NCI-H1092 (cell line): ENCODE measurements at places on chromosomes 6 and 20.

DNA sequence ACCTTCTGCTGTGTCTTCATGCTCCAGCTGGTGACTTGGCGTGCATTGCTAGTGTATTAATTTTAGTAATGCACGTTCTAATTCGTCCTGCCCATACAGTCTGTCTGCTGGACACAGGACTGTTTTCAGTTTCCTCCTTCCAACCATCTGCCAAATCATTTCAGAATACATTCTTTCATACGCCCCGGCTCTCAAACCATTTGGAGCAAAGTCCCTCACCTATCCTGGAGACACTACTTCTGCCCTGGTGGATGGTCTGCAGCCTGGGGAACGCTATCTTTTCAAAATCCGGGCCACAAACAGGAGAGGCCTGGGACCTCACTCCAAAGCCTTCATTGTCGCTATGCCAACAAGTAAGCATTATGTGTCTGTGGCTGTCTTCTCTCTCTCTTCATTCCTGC is 60.5 kb downstream of the FNDC1 start:
- DNase-seq, result no peak

DNA sequence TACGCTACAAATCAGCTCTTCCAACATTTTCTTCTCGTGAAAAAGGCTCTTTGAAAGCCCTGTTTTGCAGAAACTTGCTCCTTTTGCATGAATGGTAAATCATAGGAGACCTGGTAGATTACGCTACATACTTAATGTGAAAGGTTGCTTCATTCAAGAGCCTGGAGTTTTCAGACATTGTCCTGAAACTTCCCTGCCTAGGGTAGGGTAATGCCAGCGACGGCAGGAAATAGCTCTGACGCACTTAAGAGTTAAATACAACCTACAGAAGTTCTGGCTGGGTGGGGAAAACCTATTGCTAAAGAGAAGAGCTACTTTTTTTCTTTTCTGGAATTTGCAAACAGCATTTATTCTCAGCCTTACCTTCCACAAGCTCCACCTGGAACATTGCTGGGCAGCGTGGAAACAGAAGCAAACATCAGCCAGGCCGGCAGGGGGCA is 144.5 kb downstream of the LPA start:
- DNase-seq, result no peak

- no peak for DNase-seq
Observed at GRCh38 chr20:61731363-61732181, 334.1 kb downstream of the TAF4 start.

DNA sequence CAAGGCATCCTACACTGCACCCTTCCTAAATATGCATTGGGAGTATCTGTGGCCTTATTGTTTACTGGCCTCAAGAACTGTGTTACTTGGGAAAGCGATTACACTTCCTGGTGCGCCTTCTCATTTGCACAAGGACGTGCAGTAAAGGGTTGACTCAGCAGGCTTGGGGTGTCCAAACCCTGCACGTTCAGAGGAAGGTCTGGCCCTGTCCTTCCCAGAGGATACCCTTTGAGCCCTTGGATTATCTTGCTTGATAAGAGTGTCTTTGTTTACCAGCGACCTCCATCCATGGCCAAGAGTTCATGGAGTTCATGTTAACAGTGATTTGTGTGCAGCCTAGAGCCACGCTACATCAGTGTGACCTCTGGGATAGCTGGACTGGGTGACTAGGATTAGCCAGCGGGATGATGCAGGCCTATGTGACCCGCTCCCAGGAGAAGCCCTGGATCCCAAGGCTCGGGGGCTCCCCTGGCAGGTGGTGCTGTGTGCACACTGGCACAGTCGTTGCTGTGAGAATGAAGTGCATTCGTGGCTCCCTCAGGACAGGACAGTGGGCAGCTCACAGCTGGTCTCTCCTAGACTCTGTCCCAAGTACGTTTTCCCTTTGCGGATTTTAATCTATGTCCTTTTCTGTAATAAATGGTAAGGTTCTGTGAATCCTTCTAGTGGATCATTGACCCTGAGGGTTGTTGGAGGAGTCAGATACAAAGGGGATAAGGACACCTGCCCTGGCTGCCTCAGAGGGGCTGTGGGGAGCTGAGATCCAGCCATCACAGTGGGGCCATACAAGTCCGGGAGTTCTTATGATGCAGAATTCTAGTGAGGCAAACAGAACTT is 73.5 kb downstream of the TTLL2 start:
- DNase-seq, result no peak

- no peak for DNase-seq
Observed at GRCh38 chr20:527571-527886, 16.1 kb downstream of the CSNK2A1 start.

GRCh38 chr6:136784910-136785746 is 7.1 kb downstream of the MAP3K5 start:
- no peak for DNase-seq

DNA sequence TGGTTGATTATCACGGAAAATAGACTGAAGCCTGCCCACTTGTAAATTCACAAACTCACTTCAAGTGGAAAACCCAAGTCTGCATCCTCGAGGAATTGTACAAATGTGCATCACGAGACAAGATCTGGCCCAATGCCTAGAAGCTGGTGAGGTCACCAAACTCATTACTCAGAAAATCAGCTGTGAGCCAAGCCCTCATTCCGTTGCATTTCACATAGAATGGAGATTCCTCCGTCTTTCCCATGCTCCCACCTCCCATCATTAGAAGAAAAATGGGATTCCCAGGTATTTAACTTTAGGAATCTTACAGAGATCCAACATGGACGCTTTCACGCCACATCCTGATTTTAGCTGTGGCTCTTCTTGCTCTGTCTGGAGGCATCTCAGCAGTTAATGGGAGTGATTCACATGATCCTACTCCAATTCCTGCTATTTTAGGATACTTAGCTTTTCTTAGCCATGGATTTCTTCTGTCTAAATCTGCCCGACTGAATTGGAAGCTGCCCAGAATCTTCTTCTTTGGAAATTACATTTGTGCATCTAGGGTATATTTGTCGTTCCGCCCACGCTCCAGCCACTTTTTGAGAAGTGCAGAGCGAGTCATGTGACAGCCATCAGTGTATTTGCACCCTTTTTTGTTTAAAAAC is 68.7 kb upstream of the STMND1 start:
- DNase-seq, result no peak

DNA sequence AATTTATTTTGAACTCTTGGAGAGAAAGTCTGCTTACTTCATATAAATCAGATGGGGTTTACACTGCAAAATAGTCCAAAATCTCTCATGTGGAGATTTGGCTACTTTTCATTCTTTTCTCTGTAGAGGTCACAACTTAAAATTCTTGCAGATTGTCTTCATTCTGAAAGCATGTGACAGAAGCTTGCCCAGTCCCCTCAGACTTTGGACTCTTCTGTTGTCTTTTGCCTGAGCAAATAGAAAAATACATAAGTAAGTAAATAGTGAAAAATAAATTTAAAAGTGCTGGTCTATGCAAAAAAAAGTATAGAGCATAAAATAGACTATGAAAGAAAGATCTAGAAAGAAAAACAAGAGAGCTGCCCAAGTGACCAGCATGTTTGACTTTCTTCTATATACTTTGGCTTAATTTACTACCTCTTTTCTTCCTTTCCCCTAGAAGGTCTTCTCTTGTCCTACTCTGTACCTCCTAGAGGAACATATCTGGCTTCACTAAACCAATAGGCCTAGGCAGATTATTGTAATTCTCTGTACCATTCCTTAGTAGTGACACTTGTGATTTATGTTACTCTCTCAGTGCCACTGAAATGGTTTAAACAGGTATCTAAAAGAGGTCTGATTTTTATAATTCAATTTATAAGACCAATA is 260.9 kb downstream of the TENT5A start:
- DNase-seq, result no peak

GRCh38 chr6:51350308-51350904 is 531.7 kb downstream of the TFAP2B start:
- DNase-seq, result no peak

- no peak for DNase-seq
Observed at GRCh38 chr20:22773344-22773743, 189.0 kb upstream of the FOXA2 start.

DNA sequence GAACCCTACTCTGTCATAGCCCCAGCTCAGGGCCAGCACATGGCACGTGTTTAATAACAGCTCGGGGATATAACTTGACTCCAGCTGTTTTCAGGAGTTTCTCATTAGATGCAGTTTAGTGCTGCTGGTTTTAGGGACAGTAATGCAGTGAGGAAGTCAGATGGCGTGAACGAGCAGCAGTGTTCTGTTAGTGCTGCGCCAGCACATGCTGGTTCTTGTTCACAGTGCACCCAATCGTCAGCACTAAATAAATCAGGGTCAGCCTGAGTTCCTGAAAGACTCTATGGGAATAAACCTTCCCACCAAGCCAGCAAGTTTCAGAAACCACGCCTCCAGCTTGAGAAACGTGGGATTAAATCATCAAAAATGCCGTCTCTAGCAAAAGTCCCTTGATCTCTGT is 235.9 kb upstream of the SUPT3H start:
- DNase-seq, result no peak

GRCh38 chr6:8082954-8083858 is 19.0 kb upstream of the BLOC1S5 start:
- no peak for DNase-seq

- no peak for DNase-seq
Observed at GRCh38 chr6:47073125-47074110, 31.3 kb upstream of the ADGRF1 start.

- no peak for DNase-seq
Observed at GRCh38 chr6:108822401-108822800, 25.8 kb upstream of the ARMC2 start.

GRCh38 chr6:159691963-159692287 is 1.1 kb downstream of the SOD2 start:
- DNase-seq, result no peak

GRCh38 chr6:54308289-54308985 is at the start of gene TINAG:
TINAG (plus strand) TSS chr6:54308441; CDS start chr6:54308551, 110 bp downstream.
- no peak for DNase-seq

- DNase-seq, result no peak
Observed at GRCh38 chr6:155782320-155782731, 326.7 kb upstream of the NOX3 start.

GRCh38 chr6:136180704-136181511 is 69.2 kb downstream of the MTFR2 start:
- DNase-seq, result no peak
